ENCODE measurements at places on chromosomes 5 and 9.

DNA sequence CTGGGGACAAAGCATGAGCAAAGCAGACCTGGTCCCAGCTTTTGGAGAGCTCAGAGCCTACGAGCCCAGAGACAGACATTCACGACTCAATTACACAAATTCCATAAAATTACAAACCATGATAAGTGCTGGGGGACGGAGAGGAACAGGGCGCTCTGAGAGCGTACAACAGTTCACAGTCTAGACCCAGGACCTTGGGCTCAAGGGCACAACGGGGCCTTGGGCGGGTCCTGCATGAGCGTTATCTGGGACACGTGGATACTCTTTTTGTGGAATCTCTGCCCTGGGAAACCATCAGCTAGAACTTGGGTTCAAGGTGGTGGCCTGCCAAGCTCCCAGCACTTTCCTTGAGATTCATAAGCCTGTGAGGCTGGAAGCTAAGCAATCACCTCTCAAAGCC lies 9.4 kb upstream of the ANXA6 start:
- no peak for DNase-seq

GRCh38 chr9:91488341-91488740 lies 64.7 kb upstream of the NFIL3 start:
- DNase-seq = no peak

GRCh38 chr5:10595293-10595671 lies 31.4 kb downstream of the ANKRD33B start:
- DNase-seq = no peak

DNA sequence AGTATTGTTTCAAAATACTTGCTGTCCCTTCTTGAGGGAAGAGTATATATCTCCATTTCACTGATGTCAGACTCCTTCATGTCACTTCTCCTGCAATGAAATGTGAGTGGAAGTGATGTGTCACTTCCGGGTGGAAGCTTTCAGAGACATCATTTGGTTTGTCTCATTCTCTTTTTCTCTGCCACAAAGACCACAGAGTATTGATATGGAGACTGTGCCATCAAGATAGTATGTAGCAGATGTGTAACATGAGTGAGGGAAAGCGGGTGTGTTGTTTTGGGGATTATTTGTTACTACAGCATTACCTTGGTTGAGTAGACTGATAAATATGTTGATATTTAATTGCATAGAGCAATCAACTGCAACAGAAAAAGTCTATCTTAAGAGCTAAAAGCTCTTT lies 169.8 kb downstream of the FBXL7 start:
- no peak for DNase-seq

DNA sequence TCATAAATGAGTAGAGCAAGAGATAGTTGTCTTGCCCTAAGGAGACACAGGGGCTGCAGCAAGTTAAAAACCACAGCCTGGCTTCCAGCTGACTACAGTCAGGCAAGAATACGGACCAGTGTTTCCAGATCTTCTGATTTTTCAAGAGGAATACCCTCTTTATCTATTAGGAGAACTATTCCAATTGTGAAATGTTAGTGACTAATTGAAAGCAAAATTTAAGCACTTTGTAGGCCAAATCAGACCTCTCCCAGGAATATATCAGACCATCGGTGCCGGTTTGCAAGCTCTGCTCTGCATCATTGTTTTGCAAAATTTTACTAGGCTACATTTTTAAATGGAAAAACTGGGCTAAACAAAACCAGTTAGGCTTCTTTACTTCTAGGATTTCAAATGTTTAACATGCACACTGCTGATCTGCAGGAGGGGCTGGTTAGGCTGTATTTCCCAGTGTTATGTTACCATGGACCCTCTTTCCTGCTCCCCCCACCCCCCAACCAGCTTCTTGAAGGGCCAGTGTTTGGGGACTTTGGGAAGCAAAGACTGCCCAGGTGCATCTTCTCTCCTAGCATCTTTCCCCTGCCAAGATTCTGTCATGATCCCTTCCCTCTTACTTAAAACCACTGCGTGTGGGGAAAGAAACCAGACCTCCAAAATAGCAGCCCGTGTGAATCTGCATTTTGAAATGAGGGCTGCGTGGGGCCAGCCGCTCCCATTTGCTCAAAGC lies 1.1 kb upstream of the ARSI start:
- no peak for DNase-seq

DNA sequence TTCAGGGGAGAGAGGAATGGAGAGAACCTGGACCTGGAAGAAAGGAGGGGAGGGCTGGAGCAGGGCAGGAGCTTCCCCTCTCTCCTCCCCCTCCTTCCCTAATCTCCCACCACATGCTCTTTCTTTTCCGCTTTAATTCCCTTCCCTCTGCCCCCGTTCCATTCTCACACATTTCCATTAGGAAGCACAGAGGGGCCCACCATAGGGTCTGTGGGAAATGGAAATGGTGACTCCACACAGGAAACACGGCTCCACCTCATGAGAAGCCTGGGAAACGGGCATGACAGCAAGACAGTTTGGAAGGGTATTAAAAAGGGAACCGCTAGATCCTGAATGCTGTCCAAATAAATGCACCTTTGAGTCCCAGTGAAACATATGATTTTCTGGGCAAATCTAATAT lies 64.9 kb upstream of the ENTREP1 start:
- DNase-seq = no peak

DNA sequence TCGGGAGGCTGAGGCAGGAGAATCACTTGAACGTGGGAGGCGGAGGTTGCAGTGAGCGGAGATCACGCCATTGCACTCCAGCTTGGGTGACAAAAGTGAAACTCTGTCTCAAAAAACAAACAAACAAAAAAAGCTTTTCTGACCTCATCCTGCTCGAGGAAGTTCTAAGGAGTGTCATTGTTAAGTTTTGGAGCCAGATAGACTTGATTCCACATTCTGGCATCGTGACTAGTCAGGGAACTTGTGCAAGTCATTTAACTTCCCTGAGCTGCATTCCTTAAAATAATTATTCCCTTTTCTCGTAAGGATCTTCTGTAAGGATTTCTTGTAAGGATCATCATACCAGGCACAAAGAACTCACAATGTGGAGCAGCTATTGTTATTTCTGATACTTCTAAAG lies 26.2 kb downstream of the SNX24 start:
- DNase-seq = no peak

- DNase-seq = no peak
These were observed 69.6 kb upstream of the SLC30A5 start for GRCh38 chr5:69024241-69024651.

GRCh38 chr9:113958556-113958955 lies 82.4 kb downstream of the ZNF618 start:
- no peak for DNase-seq

GRCh38 chr9:116944714-116945534 lies 257.8 kb downstream of the TRIM32 start:
- no peak for DNase-seq

DNA sequence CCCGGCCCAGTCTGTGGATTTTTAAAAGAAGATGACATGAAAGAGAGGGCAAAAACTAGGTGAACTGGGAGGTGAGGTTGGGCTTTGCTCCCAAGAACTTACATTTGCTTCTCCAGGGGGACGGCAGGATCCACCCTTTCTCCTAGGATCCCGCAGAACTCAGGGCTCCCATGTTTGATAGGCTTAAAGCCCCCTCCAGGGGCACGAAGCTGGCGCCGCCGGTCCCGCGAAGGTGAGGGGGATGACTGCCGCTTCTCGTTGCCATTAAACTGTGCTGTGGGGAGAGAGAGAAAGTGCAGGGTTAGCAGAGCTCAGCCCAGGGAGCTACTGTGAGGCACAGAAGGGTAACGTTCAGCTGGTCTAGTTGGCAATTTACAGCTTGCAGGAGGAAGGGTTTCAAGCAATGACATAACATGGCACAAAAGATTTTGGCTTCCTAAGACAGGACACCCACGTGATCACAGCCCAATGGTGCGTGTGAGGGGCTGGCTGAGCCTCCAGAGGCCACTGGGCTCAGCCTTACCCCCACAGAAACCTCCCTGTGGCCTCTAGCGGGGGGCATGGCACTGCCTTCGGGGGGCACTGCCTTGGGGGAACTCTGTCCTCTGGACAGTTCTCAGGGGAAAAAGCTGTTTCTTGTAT lies 52.0 kb upstream of the SLC25A51 start:
- no peak for DNase-seq

Measured in NCI-H526 treated with DMSO at 0.1 percent for 48 hours (cell line).